ENCODE measurements at places on chromosomes 16 and 17. TPM values are rescaled to one million over a fixed set of nuclear protein-coding genes. Genes with fewer than 3 reads are reported as not detected.

The SARM1 gene
- 13.4 TPM for total RNA-seq

DNA sequence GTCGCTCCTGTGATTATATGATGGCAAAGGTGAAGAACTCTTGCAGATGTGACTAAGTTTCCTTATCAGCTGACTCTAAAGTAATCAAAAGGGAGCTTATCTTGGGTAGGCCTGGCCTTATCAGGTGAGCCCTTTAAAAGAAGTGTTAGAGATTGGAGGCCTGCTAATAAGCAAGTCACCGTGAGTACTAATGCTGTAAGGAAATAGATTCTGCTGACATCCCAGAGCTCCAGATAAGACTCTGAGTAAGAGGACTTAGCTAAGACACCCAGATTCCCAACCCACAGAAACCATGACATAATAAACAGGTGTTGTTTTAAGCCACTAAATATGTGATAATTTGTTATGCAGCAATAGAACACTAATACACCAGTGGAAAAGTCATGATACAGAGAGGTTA lies 99.9 kb upstream of the FAM20A start:
- H3K27me3 ChIP-seq: no peaks in the 10 kb centered on the region
- DNase-seq: no peak
- H3K27ac ChIP-seq: no peak overlapping the region

DNA sequence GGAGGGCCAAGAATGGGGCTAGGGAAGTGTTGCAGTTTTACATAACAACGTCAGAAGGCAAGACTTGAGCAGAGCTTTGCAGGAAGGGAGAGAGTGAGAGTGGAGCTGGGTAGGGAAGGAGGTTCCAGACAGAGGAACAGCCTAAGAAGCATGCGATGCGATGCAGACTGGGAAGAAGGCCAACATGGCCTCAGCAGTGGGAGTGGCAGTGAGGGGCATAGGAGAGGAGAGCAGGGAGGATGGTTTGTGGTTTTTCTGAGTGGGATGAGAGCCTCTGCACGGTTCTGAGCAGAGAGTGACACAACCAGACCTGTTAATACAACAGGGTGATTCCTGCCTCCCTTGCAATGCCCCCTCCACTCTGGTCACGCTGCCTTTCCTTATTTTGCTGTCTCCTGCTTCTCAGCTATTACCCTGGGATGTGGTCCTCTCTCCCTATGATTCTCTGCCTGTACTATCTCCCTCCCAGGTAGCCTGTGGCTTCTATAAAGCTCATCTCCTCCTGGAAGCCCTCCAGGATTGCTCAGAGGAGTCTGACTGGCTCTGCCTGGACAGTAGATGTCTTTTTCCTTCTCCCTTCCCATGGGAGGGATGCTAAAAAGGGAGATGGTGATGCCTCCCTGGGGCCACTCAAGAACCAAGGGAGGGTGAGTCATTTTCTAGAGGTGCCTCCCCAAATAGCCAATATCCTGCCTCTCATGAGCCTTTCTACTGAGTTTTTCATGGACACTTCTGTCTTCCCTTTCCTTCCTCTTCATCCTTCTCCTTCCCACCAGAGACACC lies 38.7 kb upstream of the NGFR start:
- no peak overlapping the region for H3K4me3 ChIP-seq
- H3K27ac ChIP-seq: peak overlapping the region; percentile 74
- no peak for DNase-seq

DNA sequence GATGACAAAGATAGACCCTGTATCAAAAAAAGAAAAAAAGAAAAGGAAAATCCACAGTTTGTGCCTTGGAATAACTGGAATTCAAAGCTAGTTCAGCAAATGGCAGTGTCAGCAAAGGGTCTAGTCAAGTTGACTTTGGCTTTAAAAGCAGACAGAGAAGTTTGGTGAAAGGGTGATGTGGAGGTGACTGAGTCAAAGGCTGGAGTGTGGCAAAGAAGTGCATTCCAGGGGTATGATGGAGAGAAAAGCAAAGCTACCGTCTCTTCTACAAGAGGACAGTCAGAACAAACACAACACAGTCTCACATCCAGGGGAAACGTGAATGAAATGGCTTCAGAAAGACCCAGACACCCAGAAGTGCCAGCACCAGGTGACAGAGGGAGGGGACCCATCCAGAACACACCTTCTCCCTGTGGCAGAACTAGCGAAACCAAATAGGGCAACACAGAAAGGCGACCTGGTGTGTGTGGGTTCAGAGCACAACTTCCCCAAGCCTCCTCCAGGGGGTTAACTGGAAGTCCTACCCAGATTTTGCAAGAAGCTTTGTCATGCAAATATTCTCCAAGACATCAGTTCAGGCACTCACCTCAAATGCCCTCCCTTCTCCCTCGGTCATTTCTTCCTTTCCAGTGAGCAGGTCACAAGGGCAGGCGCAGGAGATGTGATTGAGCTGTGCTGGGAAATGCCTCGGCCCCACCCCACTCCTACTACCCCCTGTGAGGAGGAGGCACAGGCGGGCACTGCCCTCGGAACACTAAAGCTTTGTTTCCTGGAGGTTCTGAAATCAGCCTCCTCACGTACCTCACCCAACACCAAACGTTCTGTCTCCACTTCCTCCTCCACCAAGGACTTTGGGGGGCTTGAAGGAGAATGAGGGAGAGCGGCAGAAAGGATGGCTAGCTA lies 481.9 kb downstream of the SOX9 start:
- H3K27me3 ChIP-seq: no peaks in the 10 kb centered on the region
- DNase-seq: no peak
- H3K4me1 ChIP-seq: peaks cover 33% of the 10 kb centered on the region
- peak overlapping the region; percentile 47 for H3K4me3 ChIP-seq

The HOXB1 gene
- 0.79 TPM for total RNA-seq

The PPP1R1B gene
- total RNA-seq: 1.8 TPM

DNA sequence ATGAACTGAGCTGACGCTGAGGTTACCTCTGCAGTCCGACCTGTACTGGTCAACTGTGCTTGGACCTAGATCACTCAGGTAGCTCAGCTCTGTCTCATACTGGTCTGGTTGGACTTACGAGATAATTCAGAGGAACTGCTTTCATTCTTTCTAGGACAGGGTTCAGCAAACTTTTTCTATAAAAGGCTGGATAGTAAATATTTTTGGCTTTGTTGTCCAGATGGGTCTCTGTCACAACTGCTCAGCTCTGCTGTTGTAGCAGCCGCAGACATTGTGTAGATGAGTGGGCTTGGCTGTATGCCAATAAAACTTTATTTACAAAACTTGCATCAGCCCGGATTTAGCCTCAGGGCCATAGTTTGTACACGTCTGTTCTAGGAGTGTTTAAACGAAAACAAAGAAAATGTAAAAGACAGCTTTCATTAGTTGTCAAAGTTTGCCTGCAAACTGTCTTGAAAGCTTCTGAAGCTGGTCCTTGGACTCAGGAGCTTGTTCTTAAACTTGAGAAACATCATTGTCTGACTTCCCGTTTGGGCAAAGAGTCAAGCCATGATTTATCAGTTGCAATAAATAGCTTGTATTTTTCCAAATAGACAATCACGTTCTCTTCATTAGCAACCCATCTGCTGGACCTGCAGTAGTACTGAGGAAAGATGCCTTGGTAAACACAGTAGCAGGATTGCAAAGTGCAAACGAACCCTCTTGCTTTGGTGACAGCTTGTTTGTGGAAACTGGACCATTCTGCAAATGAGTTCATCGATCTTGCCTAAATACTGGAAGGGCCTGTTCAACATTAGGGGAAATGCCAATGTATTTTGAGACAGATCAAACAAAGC lies 253.4 kb downstream of the SNX29 start:
- no peak overlapping the region for H3K4me3 ChIP-seq
- H3K27ac ChIP-seq: no peak overlapping the region
- no peaks in the 10 kb centered on the region for H3K27me3 ChIP-seq

The ACAP1 gene
- total RNA-seq: 3.2 TPM

DNA sequence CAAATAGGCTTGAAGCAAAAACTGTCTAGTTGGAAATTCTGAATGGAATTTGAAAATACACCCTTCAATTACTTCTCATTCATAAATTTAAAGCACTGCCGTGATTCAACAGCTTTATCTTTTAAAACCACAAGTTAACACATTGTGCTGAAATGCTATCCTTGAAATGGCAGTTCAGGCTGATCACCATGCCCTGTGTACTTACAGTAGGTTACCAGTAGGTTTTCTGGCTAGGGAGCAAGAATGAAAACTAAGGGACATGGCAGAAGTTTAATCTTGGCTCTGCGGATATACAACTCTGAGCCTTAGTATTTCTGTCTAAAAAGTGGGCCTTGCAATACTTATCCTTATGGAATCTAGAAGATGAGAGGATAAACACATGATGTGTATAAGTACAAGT lies 28.0 kb downstream of the NXPH3 start:
- DNase-seq: no peak
- no peaks in the 10 kb centered on the region for H3K4me1 ChIP-seq
- H3K27me3 ChIP-seq: no peaks in the 10 kb centered on the region

- H3K27me3 ChIP-seq: no peaks in the 10 kb centered on the region
- H3K4me3 ChIP-seq: peak overlapping the region; percentile 22
- no peaks in the 10 kb centered on the region for H3K36me3 ChIP-seq
- H3K27ac ChIP-seq: no peak overlapping the region
- no peak for DNase-seq
Observed at GRCh38 chr16:83955218-83956130, 2.4 kb downstream of the OSGIN1 start.

- no peak for DNase-seq
- peaks cover 11% of the 10 kb centered on the region for H3K4me1 ChIP-seq
- peaks cover 4% of the 10 kb centered on the region for H3K36me3 ChIP-seq
Observed at GRCh38 chr16:15658149-15658548, 8.1 kb downstream of the NDE1 start.

GRCh38 chr17:58615768-58616659 lies 75.8 kb downstream of the TEX14 start:
- no peak overlapping the region for H3K27ac ChIP-seq
- no peaks in the 10 kb centered on the region for H3K36me3 ChIP-seq
- no peak for DNase-seq
- H3K27me3 ChIP-seq: no peaks in the 10 kb centered on the region
- no peak overlapping the region for H3K4me3 ChIP-seq

The EXOC3L1 gene
- 0.86 TPM for total RNA-seq

The PRSS33 gene
- total RNA-seq: 0.39 TPM

DNA sequence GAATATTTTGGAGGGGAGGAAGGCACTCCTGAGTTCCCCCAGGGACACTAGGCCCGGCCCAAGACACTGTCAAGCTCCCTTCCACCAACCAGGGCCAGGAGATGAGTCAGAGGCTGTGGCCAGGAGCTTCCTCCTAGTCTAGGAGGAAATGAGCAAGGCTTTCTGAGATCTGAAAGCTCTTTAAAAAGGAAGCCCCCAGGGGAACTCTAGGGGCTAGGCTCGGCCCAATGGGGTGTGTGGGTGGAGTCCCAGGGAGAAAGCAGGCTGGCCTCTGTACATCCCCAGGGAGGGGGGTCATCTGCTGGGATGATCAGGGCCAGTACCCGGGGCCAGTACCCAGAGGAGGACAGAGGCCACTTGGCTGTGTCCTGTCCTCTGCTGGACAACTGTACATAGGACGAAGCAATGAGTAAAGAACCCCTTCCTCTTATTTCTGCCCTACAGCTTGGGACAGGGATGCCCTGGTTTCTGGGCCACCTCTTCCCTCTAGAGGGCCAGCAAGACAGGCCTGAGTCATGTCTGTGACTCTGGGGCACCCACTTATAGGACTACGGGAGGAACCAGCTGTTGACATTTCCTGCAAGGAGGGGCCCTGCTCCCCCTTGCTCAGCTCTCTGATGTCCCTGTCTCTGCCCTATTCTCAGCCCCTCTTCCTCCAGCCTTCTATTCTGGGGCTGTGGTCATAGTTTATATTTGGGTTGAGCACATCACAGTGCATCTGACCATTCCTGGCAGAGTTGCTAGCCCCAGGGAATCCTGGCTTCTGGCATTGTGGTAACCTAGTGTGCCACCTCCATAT lies 2.7 kb downstream of the FHOD1 start:
- H3K27me3 ChIP-seq: peaks cover 16% of the 10 kb centered on the region
- DNase-seq: no peak
- H3K4me3 ChIP-seq: peak overlapping the region; percentile 84
- H3K36me3 ChIP-seq: no peaks in the 10 kb centered on the region
- peak overlapping the region; percentile 89 for H3K27ac ChIP-seq

DNA sequence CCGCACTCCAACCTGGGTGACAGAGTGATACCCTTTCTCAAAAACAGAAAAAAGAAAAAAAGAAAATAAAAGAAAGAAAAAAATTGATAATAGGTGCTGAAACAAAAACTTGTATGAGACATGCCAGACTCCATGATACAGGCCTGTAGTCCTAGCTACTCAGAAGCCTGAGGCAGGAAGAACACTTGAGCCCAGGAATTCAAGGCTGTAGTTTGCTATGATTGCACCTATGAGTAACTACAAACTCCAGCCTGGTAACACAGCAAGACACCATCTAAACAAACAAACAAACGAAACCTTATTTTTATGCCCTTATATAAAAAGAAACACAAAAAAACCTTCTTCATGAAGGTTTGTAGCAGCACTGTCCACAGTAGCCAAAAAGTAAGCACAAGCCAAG lies 5.0 kb upstream of the CMTM4 start:
- H3K4me1 ChIP-seq: no peaks in the 10 kb centered on the region
- no peak overlapping the region for H3K4me3 ChIP-seq
- H3K27me3 ChIP-seq: peaks cover 6% of the 10 kb centered on the region
- DNase-seq: no peak

GRCh38 chr17:11318207-11318606 lies 77.2 kb downstream of the SHISA6 start:
- peak; percentile 43 for DNase-seq
- no peaks in the 10 kb centered on the region for H3K36me3 ChIP-seq
- H3K27me3 ChIP-seq: peaks cover 3% of the 10 kb centered on the region
- H3K4me3 ChIP-seq: no peak overlapping the region

The SMG1 gene
- 80.5 TPM for total RNA-seq

GRCh38 chr17:5931616-5932015 lies 138.6 kb upstream of the WSCD1 start:
- no peaks in the 10 kb centered on the region for H3K36me3 ChIP-seq
- no peak overlapping the region for H3K4me3 ChIP-seq
- no peak overlapping the region for H3K27ac ChIP-seq
- H3K27me3 ChIP-seq: peaks cover 19% of the 10 kb centered on the region
- H3K4me1 ChIP-seq: peaks cover 9% of the 10 kb centered on the region
- no peak for DNase-seq

- peaks cover 7% of the 10 kb centered on the region for H3K36me3 ChIP-seq
- H3K27ac ChIP-seq: peak overlapping the region; percentile 25
- H3K4me3 ChIP-seq: peak overlapping the region; percentile 96
- peaks cover 44% of the 10 kb centered on the region for H3K27me3 ChIP-seq
- no peak for DNase-seq
Observed at GRCh38 chr17:5500247-5500588, 13.9 kb downstream of the MIS12 start.

The CSH2 gene
- total RNA-seq: not detected

The OMG gene
- total RNA-seq: not detected

DNA sequence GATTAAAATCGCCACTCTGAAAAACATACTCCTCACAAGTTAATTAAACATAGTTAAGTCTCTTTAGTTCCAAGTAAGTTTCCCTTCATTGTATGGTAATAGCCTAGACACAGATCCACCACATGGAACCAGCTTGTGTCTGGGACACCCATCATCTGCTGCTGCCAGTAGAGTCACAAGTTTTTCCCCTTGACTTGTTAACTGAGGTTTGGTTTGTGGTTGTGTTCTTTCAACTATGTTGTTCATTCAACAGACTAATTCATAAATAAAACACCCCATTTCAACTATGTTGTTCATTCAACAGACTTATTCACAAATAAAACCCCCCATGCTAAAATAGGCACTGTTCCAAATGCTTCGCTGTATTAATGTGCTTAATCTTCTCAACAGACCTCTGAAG lies 24.4 kb downstream of the YWHAE start:
- H3K27ac ChIP-seq: peak overlapping the region; percentile 80
- H3K4me3 ChIP-seq: peak overlapping the region; percentile 69
- DNase-seq: no peak
- peaks cover 11% of the 10 kb centered on the region for H3K36me3 ChIP-seq

The MYH10 gene
- 254 TPM for total RNA-seq

- peak overlapping the region; percentile 40 for H3K27ac ChIP-seq
- peaks cover 25% of the 10 kb centered on the region for H3K4me1 ChIP-seq
- H3K27me3 ChIP-seq: no peaks in the 10 kb centered on the region
- no peaks in the 10 kb centered on the region for H3K36me3 ChIP-seq
- DNase-seq: no peak
Observed at GRCh38 chr17:72665852-72666851, 426.3 kb downstream of the SLC39A11 start.

The CCL13 gene
- total RNA-seq: not detected

Data from type B pancreatic cell (in vitro differentiated cells).